ENCODE measurements at places on chromosomes 5 and 9. TPM values are rescaled to one million over a fixed set of nuclear protein-coding genes. Genes with fewer than 3 reads are reported as not detected.
A peak's percentile ranks its signal among the peaks of the same experiment; 100 is the strongest.

GRCh38 chr5:16492398-16493140 is 27.0 kb upstream of the ZNF622 start:
- H3K27ac ChIP-seq: no peak overlapping the region
- H3K27me3 ChIP-seq: no peaks in the 10 kb centered on the region
- H3K36me3 ChIP-seq: peaks cover 6% of the 10 kb centered on the region
- peaks cover 5% of the 10 kb centered on the region for H3K4me1 ChIP-seq
- no peak for DNase-seq
- H3K4me3 ChIP-seq: no peak overlapping the region

DNA sequence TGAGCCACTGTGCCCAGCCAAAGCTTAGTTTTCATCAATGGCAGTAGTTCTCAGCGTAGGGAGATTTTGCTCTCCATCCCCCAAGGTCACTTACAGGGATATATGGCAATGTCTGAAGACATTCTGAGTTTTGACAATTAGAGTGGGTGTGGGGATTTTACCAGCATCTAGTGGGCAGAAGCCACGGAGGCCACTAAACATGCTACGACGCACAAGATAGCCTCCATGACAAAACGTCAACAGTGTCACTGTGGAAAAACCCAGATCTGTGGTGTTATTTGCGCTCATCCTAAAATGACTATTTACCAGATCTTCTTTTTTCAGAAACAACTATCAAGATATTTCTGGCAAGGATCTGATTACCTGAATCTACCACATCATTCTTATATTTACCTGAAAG is 68.2 kb downstream of the CDC14B start:
- no peaks in the 10 kb centered on the region for H3K27me3 ChIP-seq
- no peaks in the 10 kb centered on the region for H3K36me3 ChIP-seq
- peak overlapping the region; percentile 41 for H3K4me3 ChIP-seq
- peak; percentile 28 for DNase-seq
- H3K27ac ChIP-seq: peak overlapping the region; percentile 38

Gene ACSL6
- total RNA-seq: 8.2 TPM

Gene NEUROG1
- not detected for total RNA-seq

DNA sequence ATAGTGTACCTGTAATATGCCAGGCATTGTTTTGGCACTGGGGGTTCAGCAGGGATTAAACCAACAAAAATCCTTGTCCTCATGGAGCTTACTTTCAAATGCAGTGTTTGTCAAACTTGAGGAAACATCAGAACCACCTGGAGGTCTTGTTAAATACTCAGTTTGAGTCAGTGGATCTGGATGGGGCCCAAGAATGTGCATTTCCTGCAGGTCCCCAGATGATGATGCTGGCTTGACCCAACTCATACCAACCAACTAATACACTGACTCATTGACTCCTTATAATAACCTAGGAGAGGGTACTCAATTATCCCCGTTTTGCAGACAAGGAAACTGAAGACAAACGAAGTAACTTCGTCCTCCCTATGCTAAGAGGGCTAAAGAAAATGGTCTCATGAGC is 11.3 kb downstream of the WWC1 start:
- H3K36me3 ChIP-seq: no peaks in the 10 kb centered on the region
- no peaks in the 10 kb centered on the region for H3K4me1 ChIP-seq
- no peak overlapping the region for H3K4me3 ChIP-seq
- no peak for DNase-seq
- H3K27ac ChIP-seq: no peak overlapping the region
- no peaks in the 10 kb centered on the region for H3K27me3 ChIP-seq

GRCh38 chr5:4941957-4942830 is 197.9 kb upstream of the ADAMTS16 start:
- no peaks in the 10 kb centered on the region for H3K4me1 ChIP-seq
- H3K27ac ChIP-seq: no peak overlapping the region
- H3K4me3 ChIP-seq: no peak overlapping the region
- no peaks in the 10 kb centered on the region for H3K36me3 ChIP-seq
- DNase-seq: peak; percentile 17

Gene CLINT1
- 60.7 TPM for total RNA-seq

- no peaks in the 10 kb centered on the region for H3K36me3 ChIP-seq
- H3K27me3 ChIP-seq: peaks cover 7% of the 10 kb centered on the region
- DNase-seq: no peak
- H3K4me1 ChIP-seq: peaks cover 4% of the 10 kb centered on the region
Observed at GRCh38 chr5:170387775-170388639, 1.2 kb downstream of the KCNMB1 start.

DNA sequence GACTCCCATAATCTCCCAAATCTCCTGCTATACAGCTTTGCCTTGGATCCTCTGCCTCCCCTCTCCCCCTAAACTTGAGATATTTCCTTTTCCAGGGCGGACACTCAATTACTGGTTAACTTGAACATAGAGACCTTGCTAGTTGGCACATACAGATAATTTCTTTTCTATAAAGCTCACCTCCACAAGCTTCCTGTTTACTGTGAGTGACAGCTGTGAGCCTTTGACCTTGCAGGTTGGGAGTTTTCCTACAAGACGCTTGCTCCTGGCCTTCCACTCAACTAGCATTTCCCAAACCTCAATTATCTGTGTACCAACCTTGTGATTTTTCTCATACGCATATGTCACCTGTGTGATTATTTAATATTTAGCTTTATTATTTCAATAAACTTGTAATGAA is 114.5 kb downstream of the GNA14 start:
- no peaks in the 10 kb centered on the region for H3K27me3 ChIP-seq
- no peak for DNase-seq
- no peaks in the 10 kb centered on the region for H3K4me1 ChIP-seq
- no peaks in the 10 kb centered on the region for H3K36me3 ChIP-seq

Gene PTPA
- total RNA-seq: 98.3 TPM

Gene DIRAS2
- total RNA-seq: not detected

Gene SIGMAR1
- total RNA-seq: 44.2 TPM

DNA sequence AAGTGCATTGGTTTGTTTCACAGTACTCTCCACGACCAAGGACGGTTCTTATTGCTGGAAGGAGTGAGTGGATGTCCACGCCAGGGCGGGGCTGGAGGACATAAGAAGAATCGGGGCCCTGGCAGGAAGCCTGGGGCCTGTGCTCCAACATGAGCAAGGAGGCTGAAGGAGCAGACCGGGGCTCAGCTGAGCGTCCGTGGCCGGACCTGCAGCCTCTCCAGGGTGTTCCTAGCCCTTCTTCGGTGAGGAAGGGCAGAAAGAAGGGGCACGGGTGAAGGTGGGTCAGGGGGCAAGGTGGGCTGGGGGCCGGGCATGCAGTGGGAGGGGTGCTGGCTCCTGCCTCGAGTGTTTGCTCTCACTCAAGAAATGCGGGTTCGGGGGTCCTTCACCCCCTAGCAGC is 18.1 kb downstream of the FAM78A start:
- H3K4me1 ChIP-seq: peaks cover 72% of the 10 kb centered on the region
- peak overlapping the region; percentile 58 for H3K27ac ChIP-seq
- H3K36me3 ChIP-seq: peaks cover 12% of the 10 kb centered on the region

DNA sequence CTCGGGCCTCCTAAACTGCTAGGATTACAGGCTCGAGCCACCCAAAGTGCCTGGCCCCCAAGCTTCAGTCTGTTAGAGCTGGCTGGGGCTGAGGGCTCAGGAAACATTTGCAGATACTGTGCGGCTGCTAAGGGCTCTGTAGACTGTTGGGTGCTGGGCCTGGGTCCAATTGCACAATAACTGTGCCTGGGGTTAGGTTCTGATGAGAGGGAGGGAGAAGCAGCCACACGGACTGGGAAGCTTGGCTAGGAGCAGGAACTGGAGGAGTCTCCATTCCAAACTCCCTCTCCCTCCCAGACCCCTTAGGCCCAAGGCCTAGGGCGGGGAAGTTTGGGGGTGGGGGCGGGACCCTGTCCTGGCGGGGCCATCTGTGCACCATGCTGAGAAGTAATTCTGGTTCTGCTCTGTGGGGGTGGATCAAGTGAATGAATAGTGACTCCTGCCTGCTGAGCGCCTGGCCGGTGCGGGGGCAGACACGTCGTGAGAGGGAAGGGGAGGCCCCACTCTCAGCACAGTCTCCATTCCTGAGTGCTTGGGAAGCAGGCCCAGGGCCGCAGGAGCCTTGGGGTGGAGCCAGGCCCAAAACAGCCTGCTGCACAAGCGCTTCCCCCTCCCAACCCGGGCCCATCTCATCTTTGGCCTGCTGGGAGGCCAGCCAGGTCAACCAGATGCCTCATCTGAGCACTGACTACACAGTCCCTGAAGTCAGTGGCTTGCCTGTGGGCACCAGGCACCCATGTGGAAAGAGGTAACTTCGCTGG is 1.5 kb downstream of the ASS1 start:
- peaks cover 7% of the 10 kb centered on the region for H3K36me3 ChIP-seq
- no peak overlapping the region for H3K27ac ChIP-seq
- DNase-seq: no peak
- H3K27me3 ChIP-seq: peaks cover 32% of the 10 kb centered on the region
- H3K4me1 ChIP-seq: peaks cover 35% of the 10 kb centered on the region
- H3K4me3 ChIP-seq: peak overlapping the region; percentile 86

DNA sequence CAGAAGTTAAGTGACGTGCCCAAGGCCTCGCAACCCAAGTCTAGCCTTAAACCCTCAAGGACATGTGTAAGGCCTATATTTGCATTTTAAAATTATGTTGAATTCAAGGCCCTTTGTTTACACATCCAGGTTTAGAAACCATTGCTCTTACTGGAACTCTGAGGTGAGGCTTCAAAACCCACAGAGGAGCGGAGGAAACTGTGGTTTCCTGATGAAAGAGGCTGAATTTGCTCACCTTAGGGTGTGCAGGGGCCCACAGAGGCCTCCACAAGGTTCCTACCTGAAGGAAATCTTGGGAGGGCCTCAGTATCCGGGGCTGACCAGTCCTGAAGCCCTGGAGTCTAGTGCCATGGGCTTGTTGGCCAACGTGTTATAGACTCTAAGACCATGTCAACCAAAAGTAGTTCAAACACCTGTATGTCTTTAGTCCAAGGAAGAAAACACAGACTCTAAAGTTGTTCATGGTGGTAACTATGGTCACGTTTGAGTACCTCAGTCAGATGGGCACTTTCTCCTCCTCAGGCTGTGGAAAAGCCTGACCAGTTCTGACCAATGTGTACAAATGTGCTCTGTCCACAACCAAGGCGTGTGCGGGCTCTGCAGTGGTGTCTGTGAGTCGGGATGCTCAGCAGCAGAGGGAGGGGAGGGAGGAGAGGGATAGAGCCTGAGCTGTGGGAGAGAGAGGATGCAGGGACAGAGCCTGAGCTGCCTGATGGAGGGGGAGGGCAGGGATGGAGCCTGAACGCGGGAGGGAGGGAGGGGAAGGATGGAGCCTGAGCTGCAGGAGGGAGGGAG is 124.6 kb upstream of the ERCC6L2 start:
- DNase-seq: peak; percentile 60
- peaks cover 23% of the 10 kb centered on the region for H3K4me1 ChIP-seq
- no peak overlapping the region for H3K27ac ChIP-seq
- H3K27me3 ChIP-seq: peaks cover 58% of the 10 kb centered on the region

Gene STPG3
- total RNA-seq: 0.63 TPM

- H3K36me3 ChIP-seq: no peaks in the 10 kb centered on the region
- no peaks in the 10 kb centered on the region for H3K4me1 ChIP-seq
Observed at GRCh38 chr5:138922494-138922893, 47.4 kb upstream of the LRRTM2 start.

DNA sequence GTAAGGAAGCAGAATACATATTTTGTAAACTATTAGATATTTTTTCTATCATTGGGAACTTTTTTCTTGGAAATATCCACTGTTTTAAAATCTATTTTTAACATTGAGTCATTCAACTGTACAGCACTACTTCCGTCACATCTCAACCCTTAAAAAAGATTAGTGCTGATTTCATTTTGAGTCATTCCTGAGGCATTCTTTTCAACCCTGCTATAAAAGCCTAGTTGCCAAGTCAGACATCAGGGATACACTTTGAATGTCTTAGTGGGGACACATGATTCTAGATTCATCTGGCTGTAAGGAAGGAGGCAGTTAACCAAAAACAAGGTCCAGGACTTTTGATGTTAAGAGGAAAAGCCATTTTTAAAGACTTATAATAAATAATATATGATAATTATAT is 160.9 kb downstream of the GIN1 start:
- H3K27me3 ChIP-seq: no peaks in the 10 kb centered on the region
- H3K4me3 ChIP-seq: no peak overlapping the region
- peak overlapping the region; percentile 47 for H3K27ac ChIP-seq
- no peaks in the 10 kb centered on the region for H3K36me3 ChIP-seq
- no peaks in the 10 kb centered on the region for H3K4me1 ChIP-seq

DNA sequence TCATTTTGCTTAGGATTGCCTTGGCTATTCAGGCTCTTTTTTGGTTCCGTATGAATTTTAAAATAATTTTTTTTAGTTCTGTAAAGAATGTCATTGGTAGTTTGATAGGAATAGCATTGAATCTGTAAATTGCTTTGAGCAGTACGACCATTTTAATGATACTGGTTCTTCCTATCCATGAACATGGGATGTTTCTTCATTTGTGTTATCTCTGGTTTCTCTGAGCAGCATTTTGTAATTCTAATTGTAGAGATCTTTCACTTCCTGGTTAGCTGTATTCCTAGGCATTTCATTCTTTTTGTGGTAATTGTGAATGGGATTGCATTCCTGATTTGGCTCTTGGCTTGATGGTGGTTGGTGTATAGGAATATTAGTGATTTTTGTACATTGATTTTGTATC is 6.3 kb upstream of the UBE2QL1 start:
- DNase-seq: no peak
- H3K27me3 ChIP-seq: peaks cover 44% of the 10 kb centered on the region
- H3K36me3 ChIP-seq: no peaks in the 10 kb centered on the region
- H3K4me1 ChIP-seq: no peaks in the 10 kb centered on the region

DNA sequence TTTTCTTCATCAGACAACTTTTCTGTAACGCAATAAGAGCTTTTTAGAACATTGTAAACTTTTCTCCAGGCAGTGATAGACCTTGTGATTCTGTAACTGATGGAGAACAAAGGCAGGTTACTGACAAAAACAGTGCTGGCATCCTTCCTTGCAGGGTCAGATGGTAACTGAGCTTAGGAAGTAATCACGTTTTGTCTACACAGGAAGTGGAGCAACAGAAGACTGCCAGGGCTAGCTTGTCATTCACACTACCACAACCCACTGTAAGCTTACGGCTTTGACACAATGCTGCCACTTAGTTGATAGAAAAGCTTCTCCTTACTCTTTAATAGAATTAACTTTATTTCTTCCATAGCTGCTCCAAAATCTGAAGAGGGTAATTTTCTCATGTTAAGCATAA is 46.8 kb downstream of the FBN2 start:
- no peak for DNase-seq
- no peak overlapping the region for H3K4me3 ChIP-seq
- H3K27me3 ChIP-seq: no peaks in the 10 kb centered on the region
- H3K36me3 ChIP-seq: no peaks in the 10 kb centered on the region

- H3K4me3 ChIP-seq: peak overlapping the region; percentile 69
- H3K27me3 ChIP-seq: no peaks in the 10 kb centered on the region
- peaks cover 8% of the 10 kb centered on the region for H3K36me3 ChIP-seq
- H3K27ac ChIP-seq: no peak overlapping the region
- DNase-seq: no peak
- H3K4me1 ChIP-seq: peaks cover 47% of the 10 kb centered on the region
Observed at GRCh38 chr9:136729144-136729543, 13.6 kb downstream of the LCN10 start.

- no peak overlapping the region for H3K4me3 ChIP-seq
- H3K27me3 ChIP-seq: no peaks in the 10 kb centered on the region
- no peak for DNase-seq
- H3K36me3 ChIP-seq: no peaks in the 10 kb centered on the region
- no peak overlapping the region for H3K27ac ChIP-seq
Observed at GRCh38 chr5:163993126-163993525, 487.7 kb downstream of the MAT2B start.

Measured in activated T-cell treated with anti-CD3 and anti-CD28 coated beads, Interleukin-2, amount 50 U/mL, for 72 hours (primary cell).